ENCODE measurements at places on chromosomes 2 and 18.

GRCh38 chr2:113915082-113915819, 25.4 kb downstream of the ACTR3 start:
- no peak for DNase-seq

DNA sequence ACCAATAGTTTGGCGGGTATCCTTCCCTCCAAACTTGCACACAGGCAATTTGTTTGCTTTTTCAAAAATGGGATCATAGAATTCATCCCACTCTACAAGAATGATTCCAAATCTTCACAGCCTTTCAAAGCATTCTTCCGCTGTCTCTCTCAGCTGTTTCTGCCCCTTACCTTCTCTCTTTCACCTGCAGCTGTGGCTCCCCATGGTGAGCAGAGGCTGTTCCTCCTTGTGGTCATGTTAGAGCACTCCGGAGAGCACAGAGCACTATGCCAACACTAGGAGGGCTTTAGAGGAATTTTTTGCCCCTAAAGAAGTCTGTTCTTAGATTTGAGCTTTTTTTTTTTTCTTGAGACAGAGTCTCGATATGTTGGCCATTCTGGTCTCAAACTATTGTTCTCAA, 30.4 kb downstream of the MTHFD2 start:
- no peak for DNase-seq

DNA sequence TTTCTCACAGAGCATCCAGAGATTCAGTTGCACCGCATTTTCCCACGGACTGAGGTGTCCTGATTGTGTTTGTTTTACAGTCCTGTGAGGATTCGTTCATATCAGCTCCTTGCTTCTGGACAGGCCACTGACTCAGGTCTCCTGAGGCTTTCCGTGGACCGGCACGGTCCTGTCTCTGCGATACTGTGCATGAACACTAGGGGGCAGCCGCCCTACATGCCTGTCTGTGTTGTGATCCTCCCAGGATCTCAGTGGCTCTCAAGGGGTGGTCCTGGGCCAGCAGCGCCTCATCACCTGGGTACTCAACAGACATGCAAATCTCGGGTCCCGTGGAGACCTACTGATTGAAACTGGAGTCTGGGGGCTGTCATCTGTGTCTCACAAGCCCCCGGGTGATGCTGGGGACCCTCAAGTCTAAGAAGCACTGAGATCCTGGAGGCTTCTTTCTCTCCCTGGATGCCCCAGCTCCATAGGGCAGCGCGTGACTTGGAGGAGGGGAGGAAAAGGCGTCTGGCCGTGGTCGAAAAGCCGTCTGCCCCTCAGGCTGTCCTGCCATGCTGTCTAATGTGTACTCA, 28.9 kb downstream of the IL1R2 start:
- peak; percentile 83 for DNase-seq

GRCh38 chr2:230861552-230862255, 3.0 kb upstream of the ITM2C start:
- DNase-seq = no peak

- no peak for DNase-seq
These were observed 110.0 kb downstream of the TANC1 start for GRCh38 chr2:159078443-159078842.

GRCh38 chr18:70920840-70921374, 632.1 kb downstream of the SOCS6 start:
- no peak for DNase-seq

DNA sequence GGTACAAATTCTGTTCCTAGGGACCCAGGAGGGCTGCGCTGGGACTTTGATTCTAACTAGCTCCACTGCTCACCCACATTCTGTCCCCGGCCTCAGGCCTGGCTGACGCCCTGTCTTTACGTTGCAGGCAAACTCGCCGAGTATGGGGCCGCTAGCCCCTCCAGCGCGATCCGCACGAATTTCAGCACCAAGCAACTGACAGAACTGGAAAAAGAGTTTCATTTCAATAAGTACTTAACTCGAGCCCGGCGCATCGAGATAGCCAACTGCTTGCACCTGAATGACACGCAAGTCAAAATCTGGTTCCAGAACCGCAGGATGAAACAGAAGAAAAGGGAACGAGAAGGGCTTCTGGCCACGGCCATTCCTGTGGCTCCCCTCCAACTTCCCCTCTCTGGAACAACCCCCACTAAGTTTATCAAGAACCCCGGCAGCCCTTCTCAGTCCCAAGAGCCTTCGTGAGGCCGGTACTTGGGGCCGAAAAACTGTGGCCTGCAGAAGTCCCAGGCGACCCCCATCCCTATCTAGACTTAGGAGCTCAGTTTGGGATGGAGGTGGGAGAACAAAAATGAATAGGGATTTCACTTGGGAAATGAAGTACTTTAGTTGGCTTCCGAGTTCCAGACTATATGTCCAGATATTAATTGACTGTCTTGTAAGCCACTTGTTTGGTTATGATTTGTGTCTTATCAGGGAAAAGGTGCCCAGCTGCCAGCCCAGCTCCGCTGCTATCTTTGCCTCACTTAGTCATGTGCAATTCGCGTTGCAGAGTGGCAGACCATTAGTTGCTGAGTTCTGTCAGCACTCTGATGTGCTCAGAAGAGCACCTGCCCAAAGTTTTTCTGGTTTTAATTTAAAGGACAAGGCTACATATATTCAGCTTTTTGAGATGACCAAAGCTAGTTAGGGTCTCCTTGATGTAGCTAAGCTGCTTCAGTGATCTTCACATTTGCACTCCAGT, 1.5 kb downstream of the HOXD1 start:
- no peak for DNase-seq

- peak; percentile 53 for DNase-seq
These were observed 164.6 kb downstream of the TMEM247 start for GRCh38 chr2:46643951-46644350.

DNA sequence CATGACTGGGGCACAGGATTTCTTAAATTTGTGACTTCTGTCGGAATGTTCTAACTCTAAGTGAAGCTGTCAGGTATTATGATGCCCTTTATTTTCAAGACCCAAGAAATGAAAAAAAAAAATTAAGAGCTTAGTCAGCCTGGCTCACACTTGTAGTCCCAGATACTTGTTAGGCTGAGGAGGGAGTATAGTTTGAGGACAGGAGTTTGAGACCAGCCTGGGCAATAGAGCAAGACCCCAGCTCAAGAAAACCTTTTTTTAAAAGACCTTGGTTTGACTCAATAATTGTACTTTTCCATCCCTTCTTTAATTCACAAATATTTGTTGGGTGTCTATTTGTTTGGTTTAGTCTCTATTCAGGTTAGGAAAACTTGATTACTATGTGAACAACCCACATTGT, 310.0 kb downstream of the STK39 start:
- DNase-seq = no peak

DNA sequence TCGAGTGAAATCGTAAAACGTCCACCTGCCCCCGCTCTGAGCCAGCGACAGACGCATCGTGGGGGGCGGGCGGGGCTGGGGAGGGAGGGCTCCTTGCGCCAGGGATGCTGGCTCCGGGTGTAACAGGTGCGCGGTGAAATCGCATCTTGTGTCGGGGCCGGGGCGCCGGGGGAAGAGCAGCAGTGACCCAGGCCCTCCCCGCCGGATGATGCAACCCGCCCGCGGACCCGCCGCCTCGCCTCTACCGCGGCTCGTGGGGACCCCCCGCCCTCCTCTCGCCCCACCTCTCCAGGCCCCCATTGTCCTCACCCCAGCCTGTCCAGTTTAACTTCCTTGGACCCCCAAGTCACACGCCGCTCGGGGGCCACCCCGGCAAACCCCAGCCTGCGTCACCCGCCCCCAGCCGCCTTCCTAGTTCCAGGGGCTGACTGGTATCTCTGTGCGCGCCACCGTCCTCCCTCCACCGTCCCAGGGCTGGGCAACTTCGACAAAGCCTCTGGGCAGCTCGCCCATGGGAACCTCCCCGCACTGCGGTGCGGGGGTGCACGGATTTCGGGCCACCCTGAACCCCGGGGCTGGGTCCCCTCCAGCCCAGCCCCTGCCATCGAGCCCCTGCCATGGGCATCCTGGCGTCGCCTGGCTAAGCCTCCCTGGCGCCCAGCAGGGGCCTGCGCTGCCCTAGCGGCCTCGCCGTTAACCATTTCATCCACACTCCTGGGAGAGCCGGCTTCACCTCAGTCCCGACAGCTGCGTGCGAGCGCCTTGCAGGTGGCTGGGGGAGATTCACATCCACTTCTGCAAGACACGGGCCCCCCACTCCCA, 799 bp upstream of the KIF1A start:
- DNase-seq = no peak

DNA sequence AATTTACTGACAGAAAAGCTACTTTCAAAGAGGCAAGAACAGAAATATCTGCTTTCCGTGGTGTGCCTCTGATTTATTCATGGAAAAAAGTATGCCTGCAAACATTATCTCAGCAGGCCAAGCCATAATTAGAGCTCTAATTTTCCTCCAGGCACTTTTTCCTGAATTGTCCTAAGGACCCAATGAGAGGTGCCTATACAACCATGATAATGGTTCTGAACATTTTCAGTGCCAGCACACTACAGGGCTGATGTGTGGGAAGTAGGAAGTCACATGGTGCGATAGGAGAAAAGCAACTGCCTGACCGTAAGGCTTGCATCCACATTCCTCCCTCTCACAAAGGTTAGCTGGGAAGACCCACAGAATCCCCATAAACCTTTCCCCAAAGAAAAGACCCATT, 45.9 kb upstream of the EGR4 start:
- no peak for DNase-seq
